WTC11 (cell line): ENCODE measurements at places on chromosomes 7 and 10.

- DNase-seq, result peak; percentile 32
Measured at GRCh38 chr7:28410628-28411531, 1.4 kb upstream of the CREB5 start.

DNA sequence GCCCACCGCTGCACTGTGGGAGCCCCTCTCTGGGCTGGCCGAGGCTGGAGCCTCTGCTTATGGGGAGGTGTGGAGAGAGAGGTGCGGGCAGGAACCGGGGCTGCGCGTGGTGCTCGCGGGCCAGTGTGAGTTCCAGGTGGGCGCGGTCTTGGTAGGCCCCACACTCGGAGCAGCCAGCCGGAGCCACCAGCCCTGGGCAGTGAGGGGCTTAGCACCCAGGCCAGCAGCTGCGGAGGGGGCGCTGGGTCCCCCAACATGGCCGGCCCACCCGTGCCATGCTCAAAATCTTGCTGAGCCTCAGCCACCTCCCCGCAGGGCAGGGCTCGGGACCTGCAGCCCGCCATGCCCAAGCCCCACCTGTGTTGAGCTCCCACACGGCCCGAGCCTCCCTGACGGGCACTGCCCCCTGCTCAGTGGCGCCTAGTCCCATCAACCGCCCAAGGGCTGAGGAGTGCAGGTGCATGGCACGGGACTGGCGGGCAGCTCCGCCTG lies 856.8 kb upstream of the CELF2 start:
- DNase-seq, result no peak

GRCh38 chr10:28875549-28876081 lies 198.3 kb downstream of the BAMBI start:
- DNase-seq, result peak; percentile 21

DNA sequence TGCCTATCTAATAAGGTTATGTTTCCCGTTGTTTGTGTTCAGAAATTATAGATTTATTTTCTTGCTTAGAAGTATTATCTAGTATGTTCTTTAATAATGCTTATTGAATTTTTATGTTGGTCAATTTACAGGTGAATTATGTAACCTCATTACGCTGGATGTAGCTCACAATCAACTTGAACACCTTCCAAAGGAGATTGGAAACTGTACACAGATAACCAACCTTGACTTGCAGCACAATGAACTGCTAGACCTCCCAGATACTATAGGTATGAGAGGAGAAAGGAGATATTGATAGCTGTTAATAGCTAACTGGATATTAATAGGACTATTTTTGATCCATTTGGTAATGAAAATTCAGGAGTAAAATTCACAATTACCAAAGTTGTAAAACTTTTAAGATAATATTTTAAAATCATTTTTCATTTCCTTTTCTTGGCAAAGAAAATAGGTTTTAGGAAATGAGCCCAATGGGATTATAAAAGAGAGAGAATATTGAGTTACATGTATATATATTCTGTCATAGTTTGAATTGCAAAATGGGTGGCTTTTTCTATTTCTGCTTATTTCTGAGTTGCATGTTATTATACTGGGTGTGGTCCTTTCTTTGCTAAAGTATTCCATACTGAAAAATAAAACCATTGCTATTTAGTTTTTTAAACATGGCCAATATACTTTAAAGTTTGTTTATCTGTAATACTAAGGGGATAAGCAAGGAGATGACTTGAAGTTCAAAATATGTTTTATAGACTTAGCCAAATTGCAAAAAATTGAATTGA lies 66.3 kb downstream of the SHOC2 start:
- no peak for DNase-seq

GRCh38 chr7:131225619-131226513 lies 101.8 kb upstream of the MKLN1 start:
- DNase-seq, result no peak

DNA sequence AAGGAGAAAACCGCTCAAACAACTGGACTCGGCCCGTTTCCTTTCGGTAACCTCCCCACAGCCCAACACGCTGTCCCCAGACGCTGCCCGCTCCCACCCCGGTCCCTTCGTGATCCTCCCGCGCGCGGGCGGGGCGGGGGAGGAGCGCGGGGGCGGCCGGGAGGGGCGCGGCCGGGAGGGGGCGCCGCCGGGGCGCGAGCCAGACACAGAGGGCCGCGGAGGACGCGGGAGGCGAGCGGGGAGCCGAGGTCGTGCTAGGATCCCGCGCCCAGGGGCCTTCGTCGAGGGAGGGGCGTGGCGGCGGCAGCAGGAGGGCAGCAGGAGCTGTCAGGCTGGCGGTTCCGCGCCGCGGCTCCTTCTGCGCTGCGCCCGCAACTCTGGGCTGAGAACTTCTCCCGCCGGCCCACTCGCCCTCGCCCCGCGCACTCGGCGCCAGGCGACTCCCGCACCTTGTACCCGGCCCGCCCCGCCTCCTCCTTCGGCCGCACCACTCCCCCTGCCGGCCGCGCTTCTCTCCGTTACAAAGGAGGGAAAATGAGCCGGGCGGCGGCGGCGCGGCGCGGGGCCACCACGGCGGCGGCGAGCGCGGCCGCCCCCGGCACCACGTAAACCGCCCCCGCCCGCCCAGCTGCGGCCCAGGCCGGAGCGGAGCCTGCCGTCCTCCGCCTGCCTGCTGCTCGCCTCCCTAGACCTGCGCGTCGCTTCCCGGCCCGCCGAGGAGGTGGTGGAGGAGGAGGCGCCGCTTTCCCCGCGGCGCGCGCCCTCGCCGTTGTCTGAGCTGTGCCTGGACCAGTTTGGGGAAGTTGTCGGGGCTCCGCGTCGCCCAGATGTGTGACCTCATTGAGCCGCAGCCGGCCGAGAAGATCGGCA lies at the start of gene CDK14:
Gene CDK14, plus strand, starts transcription at position 521 of the 870 bp plus-strand sequence. Its CDS starts 307 bp downstream, at position 828.
- peak; percentile 87 for DNase-seq

- no peak for DNase-seq
Measured at GRCh38 chr10:46175831-46176230, 111.0 kb upstream of the ANTXRL start.

GRCh38 chr7:157723205-157723604 lies 386.4 kb downstream of the DNAJB6 start:
- DNase-seq, result no peak

- no peak for DNase-seq
Measured at GRCh38 chr7:106059556-106059955, 52.6 kb downstream of the SYPL1 start.

- DNase-seq, result no peak
Measured at GRCh38 chr7:98354511-98355249, 46.2 kb downstream of the BAIAP2L1 start.

DNA sequence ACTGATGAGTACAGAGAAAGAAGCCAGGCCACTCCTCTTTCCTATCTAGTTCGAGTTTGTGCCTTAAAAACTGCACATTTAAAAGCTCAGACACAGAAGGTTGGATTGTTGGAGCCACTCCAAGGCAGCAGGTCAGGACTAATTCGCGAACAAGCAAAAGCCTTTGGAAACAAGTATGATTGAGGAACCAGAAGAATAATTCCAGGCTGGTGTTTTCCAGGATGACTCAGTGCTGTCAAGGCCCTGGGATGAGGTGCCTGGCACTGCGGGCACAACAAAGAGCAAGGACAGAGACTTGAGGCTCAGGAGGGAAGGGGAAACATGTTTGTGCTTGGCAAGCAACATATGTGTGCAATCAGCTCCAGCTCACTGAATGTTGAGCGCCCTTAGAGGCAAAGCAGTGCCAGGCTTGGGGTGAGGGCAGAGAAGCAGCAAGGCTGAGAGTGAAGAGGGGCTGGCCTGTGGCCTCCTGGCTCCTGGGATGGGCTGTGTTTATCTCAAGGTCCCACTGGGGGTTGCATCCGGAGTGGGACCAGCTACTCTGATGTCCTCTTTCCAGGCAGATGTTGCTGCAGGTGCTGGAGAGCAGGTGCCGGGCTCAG lies 44.1 kb downstream of the VSTM4 start:
- DNase-seq, result no peak

DNA sequence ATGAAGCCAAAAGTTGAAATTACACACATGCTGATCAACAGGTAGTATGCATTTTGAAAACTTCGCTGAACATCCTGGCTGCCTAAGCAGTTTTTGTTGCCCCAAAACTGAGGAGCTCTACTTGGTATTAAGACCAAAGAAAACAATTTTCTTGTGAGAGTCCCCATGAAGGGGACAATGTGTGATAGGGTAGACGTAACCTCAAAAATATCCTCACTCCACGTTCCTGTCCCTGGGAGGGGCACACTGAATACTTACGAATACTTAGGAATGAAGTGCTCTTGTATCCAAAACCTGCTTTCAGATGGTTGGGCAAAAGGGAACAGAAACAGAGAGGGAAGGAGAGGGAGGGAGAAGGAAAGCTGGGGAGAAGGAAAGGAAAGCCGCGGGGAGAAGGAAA lies 24.7 kb downstream of the CCDC6 start:
- no peak for DNase-seq

- no peak for DNase-seq
Measured at GRCh38 chr7:46630031-46630430, 709.0 kb upstream of the IGFBP3 start.

DNA sequence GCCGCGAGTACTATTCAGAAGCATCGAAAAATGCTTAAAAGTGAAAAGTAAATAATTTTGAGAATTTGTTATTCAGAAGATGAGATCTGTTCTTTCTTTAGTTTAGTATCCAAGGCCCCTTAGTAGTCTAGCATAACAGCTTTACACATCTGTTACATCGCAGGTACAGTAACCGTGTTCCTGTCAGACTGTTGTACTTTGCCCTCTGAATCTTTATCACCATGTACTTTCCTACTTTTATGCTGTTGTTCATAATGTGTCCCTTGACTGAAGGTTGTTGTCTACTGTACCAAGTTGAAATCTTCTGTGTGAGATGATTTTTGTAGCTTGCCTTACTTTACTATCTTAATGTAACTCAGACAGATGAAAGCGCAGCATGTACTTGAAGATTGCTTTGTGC lies 38.3 kb downstream of the WAC start:
- DNase-seq, result no peak

- no peak for DNase-seq
Measured at GRCh38 chr7:33854801-33855350, 50.5 kb upstream of the BMPER start.

- DNase-seq, result peak; percentile 5
Measured at GRCh38 chr10:46525177-46525823, 31.2 kb downstream of the GPRIN2 start.

GRCh38 chr10:30553018-30553625 lies 76.4 kb downstream of the LYZL2 start:
- DNase-seq, result peak; percentile 76

GRCh38 chr7:26155531-26156375 lies 3.8 kb downstream of the NFE2L3 start:
- no peak for DNase-seq

DNA sequence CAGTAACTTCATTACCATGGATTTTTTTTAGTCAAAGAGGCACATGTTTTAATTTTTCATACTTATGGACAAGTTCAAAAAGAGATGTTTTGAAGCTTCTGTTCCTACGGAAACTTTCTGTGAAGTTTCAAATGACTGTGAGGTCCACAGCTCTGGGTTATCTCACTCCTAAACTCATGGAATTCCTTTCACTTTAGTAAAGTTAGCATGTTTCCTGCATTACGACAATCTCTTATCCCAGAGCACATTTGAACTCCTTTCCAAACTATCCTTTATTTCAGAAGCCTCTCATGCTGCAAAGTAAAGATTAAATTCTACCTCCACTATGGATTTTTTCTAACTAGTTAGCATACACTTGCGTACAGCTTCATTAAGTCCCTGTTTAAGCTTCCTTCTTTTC lies 15.3 kb upstream of the ADD3 start:
- DNase-seq, result no peak

GRCh38 chr7:118057404-118057803 lies 126.6 kb upstream of the LSM8 start:
- no peak for DNase-seq

DNA sequence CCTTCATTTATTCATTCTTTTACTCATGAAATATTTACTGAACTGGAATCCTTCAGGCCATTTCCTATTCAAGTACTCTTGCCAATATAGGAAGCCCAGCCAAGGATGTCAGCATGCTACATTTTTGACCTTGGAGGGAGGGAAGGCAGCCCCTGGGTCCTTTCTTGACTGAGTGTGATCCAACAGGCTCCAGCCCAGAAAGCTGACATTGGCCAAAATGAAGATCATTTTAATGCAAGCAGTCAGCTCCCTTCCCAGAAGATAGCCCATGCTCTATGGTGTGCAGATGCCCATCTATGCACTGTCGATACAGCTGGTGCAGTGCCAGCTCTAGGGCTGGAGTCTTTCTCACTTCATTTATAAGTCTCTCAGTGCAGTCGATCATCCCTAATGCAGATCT lies 646.0 kb downstream of the KCNMA1 start:
- no peak for DNase-seq

- no peak for DNase-seq
Measured at GRCh38 chr7:50396856-50397255, 53.3 kb downstream of the FIGNL1 start.

DNA sequence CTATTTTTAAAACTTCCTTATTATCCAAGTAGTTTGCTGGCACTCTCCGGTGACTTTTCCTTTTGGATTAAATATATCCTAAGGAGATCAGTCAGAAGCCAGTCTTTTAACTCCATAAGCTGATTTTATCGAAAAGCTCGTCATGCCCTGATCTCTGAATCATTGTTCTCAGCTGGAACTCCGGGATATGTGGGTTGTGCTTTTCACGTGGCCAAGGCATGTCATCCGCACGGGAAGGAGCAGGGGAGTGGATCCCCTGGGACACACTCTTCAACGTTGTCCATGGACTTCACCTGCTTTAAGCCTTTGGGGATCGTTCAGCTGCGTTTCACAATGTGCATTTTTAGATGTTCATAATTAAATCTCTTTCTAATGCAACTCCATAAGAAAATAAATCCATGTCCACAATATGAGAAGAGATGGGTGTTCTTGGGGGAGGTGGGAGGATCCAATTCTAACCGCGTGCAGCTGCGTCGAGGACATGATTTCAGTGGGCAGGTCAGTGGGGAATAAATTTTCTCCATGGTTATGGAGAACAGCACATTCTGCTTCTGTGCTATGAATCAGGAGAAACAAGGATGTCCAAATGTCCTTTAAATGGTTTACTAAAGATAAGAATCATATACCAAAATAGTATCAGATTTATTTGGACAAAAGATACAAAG lies 229.5 kb upstream of the ADARB2 start:
- no peak for DNase-seq

DNA sequence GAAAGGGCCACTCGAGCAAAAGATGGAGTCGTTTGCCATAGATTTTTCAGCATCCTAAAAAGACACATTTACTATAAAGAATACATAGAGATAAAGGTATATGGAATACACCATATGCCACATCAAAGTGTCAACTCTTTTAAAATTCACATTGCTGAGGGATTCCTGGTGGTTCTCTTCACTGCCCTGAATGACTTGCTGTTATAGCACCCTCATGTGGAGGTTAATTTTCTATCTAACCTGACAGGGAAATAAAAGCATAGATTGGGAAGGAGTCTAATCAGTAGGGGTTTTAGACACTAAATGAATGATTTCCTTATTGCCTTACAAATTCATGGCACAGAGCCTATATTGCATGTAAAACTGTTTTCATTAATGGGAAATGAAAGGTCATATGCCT lies 25.9 kb downstream of the DNAH11 start:
- no peak for DNase-seq
